ENCODE measurements at places on chromosomes 4 and X.

DNA sequence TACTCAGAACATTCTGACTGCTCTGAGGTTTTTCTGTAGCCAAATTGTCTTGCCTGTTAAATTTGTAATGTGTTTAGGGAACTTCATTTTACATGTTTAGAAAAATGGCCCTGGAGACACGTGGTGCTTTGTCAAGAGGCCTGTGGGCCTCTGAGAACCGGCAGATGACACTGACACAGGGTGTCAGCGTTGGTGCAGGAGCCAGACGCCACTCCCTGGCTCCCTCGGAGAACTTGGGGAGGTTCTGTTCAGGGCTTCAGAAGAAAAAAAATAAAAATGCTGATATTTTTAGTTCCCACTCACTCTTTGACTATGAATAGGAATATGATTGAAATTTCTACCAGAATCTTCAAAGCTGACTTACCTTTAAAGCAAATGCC is 190.9 kb upstream of the GATB start:
- DNase-seq: no peak

DNA sequence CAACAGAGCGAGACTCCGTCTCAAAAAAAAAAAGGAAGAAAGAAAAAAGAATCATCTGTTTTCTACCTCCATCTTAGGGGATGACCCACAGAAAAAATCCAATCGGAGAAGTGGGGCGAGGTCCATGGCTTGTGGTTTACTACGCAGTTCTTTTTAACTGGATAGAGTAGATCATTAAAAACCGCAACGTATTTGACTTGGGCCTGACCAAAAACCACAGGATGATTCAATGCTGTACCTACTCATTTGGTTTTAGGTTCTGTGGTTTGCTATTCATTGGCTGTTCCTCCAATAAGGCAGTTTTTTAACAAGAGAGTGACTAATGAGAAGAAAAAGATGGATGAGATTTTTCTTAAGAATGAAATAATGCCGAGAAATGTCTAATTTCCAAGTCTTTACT is 83.7 kb downstream of the FREM3 start:
- no peak for DNase-seq

DNA sequence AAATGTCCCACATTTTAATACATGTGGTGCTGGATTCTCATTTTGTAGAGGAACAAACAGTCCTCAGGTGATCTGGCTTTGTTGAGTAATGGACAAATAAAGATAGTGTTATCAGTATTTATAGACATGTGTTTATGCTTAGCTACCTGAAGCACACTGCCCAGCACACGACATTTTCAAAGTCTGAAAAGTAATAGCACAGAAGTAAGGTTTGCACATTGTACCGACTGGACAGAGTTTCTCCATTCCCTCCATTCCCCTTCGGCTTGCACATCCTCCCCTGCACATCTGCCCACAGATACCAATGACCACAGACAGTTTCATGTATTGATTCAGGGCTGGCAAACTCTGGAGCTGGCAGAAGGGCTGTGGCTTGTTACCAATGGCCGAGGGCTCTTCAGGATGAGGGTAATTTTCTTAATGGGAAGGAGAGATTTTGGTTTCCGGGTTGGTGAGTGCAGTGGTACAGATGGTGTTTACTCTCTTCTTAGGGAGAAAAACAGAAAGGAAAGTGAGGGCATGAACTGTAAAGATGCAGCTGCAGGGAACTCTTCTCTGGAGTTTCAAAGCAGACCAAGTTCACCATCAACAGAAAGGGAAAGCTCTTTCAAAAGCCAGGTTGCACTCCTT is 2.3 kb downstream of the GRPR start:
- no peak for DNase-seq

GRCh38 chr4:11418610-11419009 is 10.1 kb downstream of the HS3ST1 start:
- no peak for DNase-seq

DNA sequence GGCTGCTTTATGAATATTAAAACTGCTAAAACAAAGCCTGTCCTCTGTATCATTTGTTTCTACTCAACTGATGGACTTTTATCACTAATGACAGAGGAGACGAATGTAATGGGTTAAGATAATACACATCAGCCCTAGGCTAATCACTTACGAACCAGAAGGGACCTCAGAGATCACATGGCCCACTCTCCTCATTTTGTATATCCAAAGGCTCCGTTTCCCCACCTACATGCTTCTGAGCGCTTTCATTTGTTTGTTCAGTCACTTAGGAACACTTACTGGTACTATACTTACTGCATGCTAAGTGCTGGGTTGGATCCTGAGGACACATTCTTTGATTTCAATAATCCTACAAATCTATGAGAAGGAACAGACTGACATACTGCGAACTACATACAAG is 169.3 kb downstream of the CEP135 start:
- DNase-seq: no peak

DNA sequence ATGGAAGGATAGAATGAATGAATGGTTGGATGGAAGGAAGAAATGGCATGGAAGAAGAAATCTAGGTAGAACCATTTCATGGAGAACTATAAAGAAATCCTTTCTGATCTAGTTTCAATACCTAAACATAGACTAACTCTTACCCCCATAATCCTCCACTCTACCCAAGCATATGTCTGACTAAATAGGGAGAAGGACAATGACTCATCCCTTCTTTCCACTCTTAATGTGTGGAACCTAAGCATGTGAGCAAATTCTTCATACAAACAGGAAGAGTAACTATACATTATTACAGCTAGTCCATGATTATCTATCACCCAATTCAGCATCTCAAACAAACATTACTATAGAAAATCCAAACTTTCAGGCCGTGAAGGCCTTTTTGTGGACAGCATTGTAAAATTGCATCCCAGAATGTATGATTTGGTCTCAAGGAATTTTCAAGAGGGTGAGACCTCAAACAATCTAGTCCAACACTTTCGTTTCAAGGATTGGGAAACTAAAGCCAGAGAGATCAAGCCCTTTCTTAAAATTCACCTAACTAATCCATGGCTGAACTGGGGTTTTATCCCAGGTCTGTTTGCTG is 11.2 kb downstream of the C1QTNF7 start:
- no peak for DNase-seq

DNA sequence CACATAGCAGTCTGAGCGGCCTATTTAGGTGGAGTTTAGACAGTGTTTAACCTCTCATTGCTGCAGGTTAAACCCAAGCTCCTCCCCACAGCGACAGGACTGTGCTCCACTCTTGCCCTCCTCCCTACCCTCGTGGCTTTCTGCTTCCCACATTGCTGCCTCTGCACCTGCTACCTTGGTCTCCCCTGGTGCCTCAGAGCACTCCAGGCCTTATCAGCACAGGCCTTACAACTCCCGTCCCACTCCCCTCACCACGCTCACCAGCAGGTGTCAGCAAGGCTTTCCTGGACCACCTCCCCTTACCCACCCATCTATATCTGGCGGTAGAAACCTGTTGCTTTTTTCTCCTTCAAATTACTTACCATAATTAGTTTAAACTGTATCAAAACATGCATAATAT is 18.6 kb downstream of the HELT start:
- no peak for DNase-seq

- peak; percentile 25 for DNase-seq
These were observed 103.7 kb downstream of the SORCS2 start for GRCh38 chr4:7295911-7296660.

DNA sequence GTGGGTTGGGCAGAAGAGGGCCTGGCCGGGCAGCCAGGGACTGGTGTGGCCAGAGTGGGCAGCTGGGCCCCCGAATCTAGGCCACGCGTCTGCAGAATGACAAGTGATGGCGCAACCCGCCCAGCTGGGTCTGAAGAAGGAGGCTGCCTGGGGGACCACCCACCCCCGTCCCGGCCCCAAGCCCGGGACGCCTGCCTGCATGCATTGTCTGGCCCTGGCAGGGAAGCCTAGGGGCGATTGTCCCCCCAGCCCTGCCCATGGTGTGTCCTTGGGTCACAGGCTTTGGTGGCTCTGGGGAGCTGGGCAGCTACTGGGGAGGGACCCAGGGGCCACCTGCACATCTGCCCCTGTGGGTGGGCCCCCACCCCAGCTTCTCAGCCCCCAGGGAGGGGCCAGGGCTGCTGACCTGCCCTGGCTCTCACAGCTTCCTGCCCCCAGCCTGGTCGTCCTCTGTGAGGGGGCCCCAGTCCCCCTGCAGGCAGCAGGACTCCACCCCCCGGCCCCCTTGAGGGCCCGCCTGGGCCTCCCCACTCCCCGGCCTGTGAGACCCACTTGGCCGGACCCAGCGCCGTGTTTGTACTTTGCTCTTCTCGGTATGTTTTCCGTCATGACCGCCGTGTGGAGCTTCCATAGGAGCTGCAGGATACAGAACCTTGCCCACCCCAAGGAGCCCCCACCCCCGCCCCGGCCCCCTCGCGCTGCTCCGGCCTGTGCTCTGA is 4.9 kb downstream of the FGFR3 start:
- DNase-seq: no peak

DNA sequence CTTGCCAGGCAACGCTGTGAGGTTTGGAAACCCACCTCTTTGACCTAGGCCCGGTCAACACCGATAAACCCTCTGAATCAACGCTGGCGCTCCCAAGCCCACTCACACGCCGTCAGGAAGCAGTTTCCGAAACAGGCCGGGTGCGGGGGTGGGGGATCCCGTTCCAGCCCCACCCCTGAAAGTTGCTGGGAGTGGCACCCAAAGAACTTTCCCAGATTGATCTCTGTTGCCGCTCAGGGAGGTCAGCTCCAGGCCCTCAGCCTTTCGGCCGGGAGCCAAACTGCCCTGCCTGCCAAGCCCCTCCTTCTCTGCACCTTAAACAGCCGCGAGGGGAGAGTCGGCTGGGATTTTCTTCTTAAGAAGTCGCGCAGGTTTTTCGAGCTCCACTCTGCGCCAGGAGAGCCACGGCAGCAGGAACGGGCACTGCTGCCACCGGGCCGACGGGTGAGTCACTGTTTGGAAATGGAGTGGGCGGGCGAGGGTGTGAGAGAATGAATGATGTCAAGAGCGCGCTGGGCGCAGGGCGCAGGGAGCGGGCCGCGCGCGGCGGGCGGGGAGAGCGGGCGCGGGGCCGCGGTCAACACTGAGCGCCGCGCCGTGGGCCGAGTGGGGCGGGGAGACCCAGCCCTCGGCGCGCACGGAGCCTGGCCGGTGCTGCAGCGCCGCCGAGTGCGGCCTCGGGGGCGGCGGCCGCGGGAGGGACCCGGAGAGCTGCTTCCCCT is at the start of gene SGMS2:
Gene SGMS2, plus strand, starts transcription at position 583 of the 722 bp plus-strand sequence. CDS start 70,622 bp downstream, outside the sequence.
- no peak for DNase-seq

DNA sequence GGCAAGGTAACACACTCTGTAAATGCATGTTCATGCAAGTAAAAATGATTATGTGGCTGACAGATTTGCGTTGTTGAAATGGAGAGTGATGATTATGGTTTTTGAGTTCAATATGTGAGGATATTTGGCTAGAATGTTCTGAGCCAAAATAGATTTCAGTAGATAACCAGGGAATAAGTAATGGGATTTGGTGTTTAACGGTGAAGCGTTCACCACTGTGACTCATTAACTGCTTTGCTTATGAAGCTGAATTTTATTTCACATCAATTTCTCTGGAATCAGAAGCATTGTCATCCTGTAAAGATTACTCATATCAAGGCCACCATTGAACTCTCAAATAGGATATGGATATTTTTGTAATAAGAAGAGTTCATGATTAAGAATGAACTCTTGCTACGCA is 11.7 kb downstream of the AFP start:
- no peak for DNase-seq

DNA sequence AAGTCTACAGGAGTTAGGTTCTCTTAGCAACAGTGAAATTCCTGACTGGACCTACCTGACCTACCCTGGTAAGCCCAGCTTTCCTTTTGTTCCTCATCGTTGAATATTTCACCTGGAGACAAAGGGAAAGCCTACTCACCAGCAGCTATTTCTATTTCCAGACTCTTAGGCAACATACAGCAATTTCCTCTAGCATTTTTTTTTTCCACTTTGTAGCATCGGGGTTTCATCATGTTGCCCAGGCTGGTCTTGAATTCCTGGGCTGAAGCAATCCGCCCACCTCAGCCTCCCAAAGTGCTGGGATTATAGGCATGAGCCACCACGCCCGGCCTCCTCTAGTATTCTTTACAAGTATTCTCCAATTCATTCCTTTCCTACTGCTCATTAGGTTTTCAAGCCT is 6.8 kb upstream of the S100G start:
- DNase-seq: no peak

DNA sequence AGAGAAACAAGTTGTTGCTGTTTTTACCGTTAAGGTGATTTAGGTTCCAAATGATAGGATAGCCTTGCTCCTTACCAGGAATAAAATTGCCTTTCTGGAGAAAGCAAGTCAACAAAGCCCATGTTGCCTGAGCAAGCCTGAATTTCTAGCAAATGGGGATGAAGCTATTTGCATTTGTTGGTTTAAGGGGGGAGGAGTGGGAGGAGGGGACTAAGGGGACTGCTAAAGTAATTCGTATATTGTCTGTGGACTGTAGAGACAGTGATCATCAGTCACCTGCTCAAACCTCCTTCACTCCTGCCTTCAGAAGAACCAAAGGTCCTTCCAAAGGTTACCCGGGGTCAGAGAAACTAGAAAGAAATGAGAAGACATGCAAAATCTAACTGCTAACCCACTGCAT is 65.8 kb downstream of the SCML2 start:
- peak; percentile 79 for DNase-seq

GRCh38 chr4:107951551-107951950 is 20.2 kb downstream of the CYP2U1 start:
- DNase-seq: no peak

- no peak for DNase-seq
These were observed 23.9 kb upstream of the NWD2 start for GRCh38 chr4:37220685-37221084.

DNA sequence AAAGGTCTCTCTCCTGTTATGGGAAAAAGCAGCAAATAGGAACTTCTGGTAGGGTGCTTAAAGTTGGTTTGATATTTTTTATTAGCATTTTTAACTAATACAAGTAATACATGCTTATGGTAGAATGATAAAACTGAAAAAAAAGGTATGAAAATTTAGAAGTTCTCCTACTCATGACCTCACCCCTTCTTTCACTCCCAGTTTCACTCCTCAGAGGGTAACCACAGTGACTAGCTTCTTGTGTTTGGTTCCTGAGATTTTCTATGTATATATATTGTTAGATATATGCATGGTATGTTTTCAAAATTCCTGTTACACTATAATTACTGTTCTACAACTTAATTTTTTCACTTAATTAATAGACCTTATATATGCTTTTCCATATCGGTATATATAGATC is 66.5 kb downstream of the AR start:
- DNase-seq: no peak

GRCh38 chrX:19178402-19178801 is 56.1 kb upstream of the ADGRG2 start:
- no peak for DNase-seq

GRCh38 chr4:40185830-40186664 is 10.8 kb upstream of the RHOH start:
- no peak for DNase-seq

DNA sequence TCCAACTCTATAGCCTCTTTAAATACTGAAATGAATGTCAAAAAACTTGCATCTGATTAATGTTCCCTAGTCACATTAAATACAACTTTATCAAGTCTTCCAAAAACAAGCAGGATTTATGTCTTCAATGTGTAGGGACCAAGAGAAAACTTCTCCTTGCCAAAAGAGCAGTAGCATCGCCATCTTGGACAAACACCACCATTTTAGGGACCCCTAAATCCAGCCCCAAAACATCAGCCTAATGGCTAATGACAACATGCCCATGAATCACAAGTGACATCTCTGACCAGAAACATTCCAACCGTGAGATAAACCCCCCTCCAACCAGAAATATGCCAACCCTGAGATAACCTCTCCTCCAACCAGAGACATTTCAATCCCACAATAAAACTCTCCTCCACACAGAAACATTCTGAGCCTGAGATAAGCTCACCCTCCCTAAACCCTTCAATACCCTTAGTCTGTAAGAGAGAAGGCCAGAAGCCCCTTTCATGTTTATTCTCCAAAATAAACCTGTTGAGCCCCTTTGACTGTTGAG is 697.4 kb downstream of the TRAM1L1 start:
- DNase-seq: no peak

GRCh38 chr4:76965866-76966579 is 16.5 kb downstream of the SEPTIN11 start:
- DNase-seq: no peak

Measured in NCI-H526 treated with DMSO at 0.1 percent for 48 hours (cell line).